ENCODE measurements at places on chromosomes 12 and 14.

- no peak for DNase-seq
Measured at GRCh38 chr12:16603260-16603915, 2.6 kb downstream of the LMO3 start.

GRCh38 chr14:49882826-49883694 is 9.8 kb upstream of the ARF6 start:
- no peak for DNase-seq

- no peak for DNase-seq
Measured at GRCh38 chr12:11661491-11662089, 12.1 kb downstream of the ETV6 start.

- no peak for DNase-seq
Measured at GRCh38 chr14:92759679-92760523, 11.5 kb upstream of the LGMN start.

- peak; percentile 7 for DNase-seq
Measured at GRCh38 chr14:35046751-35047536, 872 bp downstream of the FAM177A1 start.

GRCh38 chr14:89921346-89921745 is 33.2 kb downstream of the EFCAB11 start:
- no peak for DNase-seq

DNA sequence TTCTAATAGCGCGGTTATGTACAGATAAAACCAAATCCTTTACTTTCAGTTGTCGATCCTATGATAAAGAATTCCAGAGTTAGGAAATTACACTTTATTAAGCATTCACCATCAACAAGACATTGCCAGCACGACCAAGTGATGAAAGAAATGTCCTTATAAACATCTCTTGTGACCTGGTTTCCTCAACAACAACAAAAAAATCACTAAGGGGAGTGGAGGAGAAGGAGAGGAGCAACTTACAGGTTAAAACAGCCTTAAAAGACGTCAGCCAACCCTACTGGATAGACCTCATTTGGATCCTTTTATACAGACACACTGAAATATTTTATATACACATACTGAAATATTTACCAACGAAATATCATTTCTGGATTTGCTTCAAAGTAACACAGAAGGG is 22.8 kb downstream of the SART3 start:
- DNase-seq: no peak

- no peak for DNase-seq
Measured at GRCh38 chr12:122726080-122726558, 4.5 kb downstream of the HCAR1 start.

- DNase-seq: no peak
Measured at GRCh38 chr12:120960657-120961056, 17.7 kb upstream of the HNF1A start.

DNA sequence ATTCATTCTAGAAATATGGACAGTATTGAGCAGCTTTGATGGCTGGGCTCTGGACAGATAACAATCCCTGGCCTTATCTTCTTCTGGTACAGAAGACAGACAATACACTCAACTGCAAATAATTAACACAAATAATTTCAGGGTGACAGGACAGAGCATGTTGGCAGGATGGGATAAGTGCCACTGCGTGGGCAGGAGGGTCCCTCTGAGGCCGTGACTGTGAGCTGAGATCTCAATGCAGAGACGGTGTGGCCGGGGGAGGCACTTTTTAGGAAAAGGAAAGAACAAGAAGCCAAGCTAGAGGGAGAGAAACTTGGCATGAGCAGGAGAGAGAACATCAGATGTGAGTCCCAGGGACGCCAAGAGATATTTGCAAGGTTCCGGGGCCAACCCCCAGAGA is 8.1 kb downstream of the SYNE3 start:
- DNase-seq: no peak

GRCh38 chr12:116879509-116880212 is 1.6 kb downstream of the HRK start:
- no peak for DNase-seq

DNA sequence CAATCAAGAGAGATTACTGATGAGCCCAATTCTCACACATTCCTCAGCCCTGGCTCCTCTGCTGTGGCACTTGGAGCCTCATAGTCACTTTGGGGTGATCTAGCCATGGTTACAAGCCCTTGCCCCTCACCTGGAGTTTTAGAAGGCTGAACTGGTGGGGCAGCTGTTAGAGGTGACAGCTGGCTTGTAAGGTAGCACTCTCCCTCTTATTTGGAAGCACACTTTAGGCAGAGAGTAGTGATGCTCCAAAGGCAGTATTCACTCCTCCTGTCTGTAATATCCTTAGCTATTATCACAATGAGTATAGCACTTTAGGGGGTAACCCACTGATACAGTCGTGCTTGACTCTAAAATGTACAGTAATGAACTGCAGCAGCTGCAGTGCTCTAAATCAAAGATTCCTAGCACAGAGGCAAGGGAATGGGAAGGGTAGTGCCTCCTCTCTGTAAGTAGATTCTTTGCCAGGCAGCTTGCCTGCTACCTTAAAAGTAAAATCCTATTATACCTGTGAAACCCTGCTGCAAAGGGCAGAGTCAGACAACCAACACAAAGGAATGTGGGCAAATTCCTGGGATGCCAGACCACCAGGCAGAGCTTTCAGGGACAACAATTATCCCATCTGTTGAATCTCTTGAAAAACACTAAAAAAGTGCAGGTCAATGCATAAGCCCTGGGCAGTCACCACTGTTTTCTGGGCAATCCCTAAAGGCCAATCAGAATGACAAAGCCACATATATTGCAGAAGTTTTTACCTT is 336.3 kb downstream of the NOVA1 start:
- no peak for DNase-seq

DNA sequence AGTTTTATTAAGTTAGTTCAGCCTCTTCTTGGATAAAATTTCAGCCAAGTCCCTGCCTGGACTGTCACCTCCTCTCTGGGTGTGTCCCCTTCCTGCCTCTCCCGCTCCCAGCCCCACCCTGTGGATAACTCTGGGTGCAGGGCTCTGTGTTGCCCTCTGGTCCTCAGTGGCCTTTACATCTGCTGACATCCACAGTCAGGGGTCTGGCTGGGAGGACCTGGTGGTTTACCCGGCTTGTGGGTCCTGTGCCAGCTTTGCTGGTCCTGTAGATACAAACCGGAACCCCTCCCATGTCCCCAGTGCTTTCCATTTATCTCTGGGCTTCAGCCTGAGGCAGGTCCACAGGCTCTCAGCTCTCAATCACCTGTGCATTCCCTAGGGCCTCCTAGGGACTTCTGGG is 28.9 kb upstream of the PLEKHG3 start:
- no peak for DNase-seq

- no peak for DNase-seq
Measured at GRCh38 chr12:120429368-120429767, 8.5 kb upstream of the COX6A1 start.

DNA sequence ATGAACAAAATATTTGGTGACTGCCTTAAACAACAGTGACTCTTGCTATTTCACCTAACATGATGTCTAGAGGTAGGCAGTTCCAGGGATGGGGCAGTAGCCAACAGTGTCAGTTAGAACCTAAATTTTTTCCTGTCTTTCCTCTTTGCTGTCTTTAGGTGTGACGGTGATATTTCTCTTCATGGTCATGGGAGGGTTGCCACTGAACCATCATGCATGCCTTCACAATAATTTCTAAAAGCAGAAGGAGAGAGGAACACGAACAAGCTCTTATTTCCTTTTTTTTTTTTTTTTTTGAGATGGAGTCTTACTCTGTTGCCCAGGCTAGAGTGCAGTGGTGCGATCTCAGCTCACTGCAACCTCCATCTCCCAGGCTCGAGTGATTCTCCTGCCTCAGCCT is 2.4 kb downstream of the CCDC63 start:
- DNase-seq: no peak

- no peak for DNase-seq
Measured at GRCh38 chr14:92513204-92513965, at the start of gene RIN3. Gene RIN3 (plus strand): TSS chr14:92513781. CDS start chr14:92513933, 152 bp downstream.

DNA sequence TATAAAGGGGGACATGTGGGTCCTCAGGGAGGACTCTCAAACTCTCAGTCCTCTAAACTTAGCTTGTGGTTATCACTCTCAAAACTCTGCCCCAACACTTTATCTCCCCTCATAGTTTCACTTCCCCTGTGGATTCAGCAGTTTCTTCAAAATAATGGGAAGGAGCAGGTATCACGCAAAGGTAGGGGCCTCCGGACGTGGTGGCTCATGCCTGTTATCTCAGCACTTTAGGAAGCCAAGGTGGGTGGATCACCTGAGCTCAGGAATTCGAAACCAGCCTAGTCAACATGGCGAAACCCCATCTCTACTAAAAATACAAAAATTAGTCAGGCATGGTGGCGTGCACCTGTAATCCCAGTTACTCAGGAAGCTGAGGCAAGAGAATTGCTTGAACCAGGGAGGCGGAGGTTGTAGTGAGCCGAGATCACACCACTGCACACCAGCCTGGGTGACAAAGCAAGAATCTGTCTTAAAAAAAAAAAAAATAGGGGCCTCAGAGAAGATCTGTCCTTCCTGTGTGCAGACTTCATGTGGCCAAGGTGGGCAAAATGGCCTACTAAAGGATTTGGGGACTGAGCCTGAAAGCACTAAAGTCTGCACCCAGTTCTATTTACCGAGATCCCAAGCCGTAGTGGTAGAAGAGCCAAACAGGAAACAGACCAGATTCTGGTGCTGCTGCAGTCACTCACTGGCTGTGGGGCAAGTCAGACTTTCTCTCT is 6.4 kb downstream of the ITGB7 start:
- no peak for DNase-seq

DNA sequence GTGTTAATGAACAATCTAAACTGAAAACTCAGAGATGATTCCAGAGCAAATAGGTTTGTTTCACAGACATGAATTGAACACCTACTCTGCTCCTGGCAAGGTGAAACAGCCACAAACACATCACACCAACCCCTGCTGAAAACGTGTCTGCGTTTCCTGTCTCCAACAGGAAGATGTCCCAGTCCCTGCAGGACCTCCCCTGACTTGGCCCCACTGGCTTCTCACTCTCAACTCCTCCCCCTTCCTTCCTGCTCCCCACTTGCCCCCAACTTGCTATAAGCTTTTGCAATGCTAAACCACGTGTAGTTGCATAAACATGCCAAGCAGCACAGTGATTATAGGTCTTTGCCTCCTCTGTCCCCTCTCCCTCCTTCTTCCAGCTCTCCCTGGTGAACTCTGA is 567.6 kb downstream of the BCL11B start:
- DNase-seq: no peak

- DNase-seq: no peak
Measured at GRCh38 chr12:101087920-101088319, 122.1 kb downstream of the SLC5A8 start.

DNA sequence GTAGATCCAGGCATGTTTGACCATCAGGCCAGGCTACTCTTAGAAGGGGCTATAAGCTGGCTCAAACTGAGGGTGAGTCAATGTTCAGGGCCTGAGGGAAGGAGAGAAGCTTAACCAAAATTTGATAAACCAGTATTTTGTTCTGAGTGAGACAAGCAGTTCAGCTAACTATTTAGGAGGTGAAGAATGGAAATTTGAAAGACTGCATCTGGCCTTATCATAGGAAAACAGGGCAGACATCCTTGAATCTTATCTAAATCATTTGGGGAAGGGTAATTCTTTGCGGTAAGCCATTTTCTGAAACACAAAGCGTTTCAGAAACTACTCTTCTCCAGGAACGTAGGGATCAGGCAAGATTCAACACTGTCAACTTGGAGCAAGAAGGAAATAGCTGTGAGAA is 447.2 kb downstream of the SOX5 start:
- no peak for DNase-seq

- no peak for DNase-seq
Measured at GRCh38 chr14:34782031-34782430, 67.6 kb upstream of the CFL2 start.

DNA sequence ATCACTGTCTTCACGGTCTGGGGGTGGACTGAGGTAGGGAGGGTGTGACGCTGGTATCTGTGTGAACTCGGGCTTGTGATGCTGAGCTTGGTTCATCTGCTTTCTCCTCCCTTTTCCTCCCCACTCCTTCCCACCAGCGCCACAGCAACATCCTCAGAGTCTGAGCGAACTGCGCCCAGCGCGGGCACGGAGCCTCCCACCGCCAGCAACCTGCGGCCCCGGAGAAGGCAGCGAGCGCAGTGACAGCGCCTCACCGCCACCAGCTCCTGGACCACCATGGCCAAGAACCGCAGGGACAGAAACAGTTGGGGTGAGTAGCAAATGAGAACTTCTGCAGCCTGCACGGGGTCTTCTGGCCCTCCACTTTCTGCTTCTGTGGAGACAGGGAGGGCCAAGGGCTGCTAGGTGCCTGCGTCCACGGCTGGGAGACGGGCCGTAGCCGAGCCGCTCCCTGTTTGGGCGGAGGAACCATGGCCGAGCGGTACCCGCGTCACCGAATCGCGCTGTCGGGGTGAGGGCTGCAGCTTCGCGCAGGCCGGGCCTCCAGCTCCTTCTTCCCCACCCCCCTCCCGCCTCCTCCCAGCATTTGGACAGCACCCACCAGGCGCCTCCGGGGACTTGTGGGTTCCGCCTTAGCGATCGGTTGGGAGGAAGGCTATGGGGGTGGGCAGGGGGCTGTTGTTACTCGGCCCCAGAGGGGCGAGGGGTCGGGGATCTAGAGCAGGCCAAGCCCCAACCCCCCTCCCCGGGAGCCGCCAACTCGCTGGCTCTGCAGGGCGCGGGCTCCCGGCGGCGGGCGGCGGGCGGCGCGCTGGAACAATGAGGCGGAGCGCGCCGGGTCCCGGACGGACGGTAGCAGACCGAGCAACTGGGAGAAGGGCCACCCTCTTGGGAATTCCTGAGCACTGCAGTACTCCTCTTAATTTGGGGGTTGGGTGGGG is at the start of gene ATL1:
TSS of gene ATL1 (plus strand) at position 156 of the 941 bp plus-strand sequence. CDS start at position 277, 121 bp downstream.
- DNase-seq: peak; percentile 10

DNA sequence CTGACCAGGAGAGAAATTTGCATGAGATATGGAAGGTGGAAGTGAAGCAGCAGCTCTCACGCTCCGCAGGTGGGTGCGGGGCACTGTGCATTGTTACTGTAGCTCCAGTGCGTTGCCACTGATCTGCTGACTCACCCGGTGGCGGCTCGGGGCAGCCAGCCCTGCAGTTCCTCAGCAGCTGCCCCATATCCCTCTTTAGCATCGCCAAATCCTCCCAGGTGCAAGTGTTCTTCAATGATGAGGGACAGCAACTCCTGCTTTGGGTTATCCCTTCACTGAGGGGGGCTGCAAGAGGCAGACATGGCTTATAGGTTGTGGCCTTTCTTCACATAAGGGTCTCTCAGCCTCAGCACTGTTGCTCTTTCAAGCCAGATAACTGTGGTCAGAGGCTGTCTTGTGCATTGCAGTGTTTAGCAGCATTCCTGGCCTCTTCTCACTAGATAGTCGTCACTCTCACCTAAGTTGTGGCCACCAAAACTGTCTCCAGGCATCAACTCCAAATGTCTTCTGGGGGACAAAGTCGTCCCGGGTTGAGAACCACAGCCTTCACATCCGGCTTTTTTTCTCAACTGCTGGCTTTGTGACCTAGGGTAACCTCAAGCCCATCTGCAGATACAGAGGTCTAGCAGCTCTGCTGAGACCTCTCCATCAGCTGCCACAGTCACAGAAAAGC is 180.8 kb downstream of the EFCAB11 start:
- peak; percentile 1 for DNase-seq

GRCh38 chr14:96790706-96791105 is 6.5 kb upstream of the VRK1 start:
- DNase-seq: no peak

DNA sequence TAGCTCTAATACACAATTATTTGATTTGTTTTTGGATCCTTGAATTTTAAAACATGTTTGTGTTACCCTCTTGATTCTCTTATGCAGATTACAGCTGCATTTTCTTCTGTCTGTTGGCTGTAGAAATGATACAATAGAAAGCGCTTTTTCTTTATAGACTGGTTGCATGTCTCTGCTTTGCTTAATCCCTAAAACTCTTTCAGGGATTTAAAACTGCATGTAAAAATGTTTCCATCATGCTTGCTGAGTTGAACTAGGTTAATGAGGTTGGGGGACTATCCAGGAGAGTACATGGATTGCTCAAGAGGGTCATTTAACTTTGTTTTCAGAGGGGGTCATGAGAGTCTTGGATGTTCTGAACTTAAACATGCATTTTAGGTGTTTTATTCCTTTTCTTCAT is 166.4 kb upstream of the IFNG-AS1 start:
- no peak for DNase-seq
